ENCODE measurements at places on chromosomes 3 and 15.

GRCh38 chr3:177838766-177839350 lies 641.6 kb upstream of the TBL1XR1 start:
- DNase-seq: no peak

GRCh38 chr15:77578641-77579372 lies 53.9 kb downstream of the LINGO1 start:
- DNase-seq: no peak

DNA sequence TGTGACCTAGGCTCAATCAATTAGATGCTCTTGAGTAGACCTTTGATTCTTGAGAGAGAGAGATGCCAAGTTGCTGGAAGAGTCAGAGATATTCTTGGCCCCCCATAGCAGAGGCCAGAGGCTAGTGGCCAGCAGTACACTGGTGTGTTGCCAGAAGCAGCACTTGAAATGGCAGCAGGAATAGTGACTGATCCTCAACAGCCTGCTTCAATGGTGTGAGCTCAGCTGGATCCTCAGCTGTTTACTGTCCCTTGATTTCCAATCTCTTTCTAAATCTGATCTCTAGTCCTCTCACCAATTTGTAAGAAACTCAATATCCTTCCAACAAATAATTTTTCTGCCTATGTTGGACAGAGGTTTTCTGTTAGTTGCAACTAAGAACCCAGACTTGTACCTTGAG lies 170.3 kb upstream of the CCDC54 start:
- no peak for DNase-seq

GRCh38 chr15:55649058-55649423 lies 60.9 kb upstream of the PYGO1 start:
- no peak for DNase-seq

GRCh38 chr3:27639271-27639670 lies 82.9 kb downstream of the EOMES start:
- no peak for DNase-seq

DNA sequence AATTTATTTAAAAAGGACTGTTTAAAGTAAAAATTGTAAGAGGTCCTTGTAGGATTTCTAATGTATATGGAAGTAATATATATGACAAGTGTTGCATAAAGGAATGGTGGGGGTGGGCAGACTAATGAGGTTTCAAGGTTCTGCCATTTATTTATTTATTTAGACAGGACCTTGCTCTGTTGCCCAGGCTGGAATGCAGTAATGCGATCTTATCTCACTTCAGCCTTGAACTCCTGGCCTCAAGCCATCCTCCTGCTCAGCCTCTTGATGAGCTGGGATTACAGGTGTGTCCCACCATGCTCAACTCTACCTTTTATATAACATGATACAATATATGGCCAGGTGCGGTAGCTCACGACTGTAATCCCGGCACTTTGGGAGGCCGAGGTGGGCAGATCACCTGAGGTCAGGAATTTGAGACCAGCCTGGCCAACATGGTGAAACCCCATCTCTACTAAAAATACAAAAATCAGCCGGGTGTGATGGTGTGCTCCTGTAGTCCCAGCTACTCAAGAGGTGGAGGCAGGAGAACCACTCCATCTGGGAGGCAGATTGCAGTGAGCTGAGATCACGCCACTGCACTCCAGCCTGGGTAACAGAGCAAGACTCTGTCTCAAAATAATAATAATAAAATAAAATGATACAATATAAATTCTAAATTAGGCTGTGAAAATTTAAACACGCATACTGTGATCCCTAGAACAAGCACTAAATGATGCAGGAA lies 33.8 kb upstream of the IGF2BP2 start:
- no peak for DNase-seq

DNA sequence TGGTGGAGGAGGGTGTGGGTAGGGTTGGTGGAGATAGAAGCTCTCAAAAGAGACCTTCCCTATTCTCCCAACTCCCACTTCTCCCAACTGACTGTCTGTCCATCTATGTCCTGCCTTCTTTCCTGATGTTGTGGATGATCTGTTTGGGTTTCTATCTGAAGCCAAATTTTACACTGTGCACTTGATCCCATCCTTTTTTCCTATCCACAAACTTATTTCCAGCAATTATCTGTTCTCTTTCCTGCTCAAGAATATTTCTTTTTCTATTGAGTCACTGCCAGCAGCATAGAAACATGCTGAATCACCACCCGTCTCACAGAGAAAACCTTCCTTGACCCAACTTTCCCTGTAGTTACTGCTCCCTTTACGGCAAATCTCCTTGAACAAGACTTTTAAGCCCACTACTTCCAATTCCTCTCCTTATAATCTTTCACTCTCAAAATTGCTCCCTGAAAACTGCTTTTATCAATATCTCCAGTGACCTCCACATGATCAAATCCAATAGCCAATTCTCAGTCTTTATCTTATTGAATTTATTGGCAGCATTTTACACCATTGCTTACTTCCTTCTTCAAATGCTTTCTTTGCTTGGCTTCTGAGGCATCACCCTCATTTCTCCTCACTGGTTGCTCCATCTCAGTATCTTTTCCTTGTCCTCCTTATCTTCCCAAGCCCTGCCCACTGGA lies 141.2 kb upstream of the SLC7A14 start:
- no peak for DNase-seq

GRCh38 chr3:140848666-140849065 lies 93.0 kb upstream of the SLC25A36 start:
- no peak for DNase-seq

DNA sequence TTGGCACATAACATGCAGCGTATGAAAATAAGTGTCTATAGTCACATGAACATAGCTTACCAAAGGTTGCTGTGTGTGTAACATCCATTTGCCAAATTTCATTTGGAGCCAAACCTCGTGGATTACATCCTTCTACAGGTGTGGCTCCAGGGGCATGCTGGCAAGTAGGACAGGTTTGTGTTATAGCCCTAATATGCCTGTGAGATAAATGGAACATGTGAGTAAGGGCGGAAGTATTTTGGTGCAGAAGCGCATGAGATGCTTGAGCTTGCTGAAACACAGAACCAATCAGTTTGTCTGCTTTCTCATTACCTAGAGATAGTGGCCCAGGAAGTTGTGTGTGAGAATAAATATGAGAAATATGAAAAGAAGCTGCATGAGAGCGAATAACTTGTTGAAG lies 21.8 kb upstream of the XCR1 start:
- DNase-seq: no peak

- no peak for DNase-seq
Measured at GRCh38 chr3:160124224-160124623, 101.0 kb upstream of the C3orf80 start.

DNA sequence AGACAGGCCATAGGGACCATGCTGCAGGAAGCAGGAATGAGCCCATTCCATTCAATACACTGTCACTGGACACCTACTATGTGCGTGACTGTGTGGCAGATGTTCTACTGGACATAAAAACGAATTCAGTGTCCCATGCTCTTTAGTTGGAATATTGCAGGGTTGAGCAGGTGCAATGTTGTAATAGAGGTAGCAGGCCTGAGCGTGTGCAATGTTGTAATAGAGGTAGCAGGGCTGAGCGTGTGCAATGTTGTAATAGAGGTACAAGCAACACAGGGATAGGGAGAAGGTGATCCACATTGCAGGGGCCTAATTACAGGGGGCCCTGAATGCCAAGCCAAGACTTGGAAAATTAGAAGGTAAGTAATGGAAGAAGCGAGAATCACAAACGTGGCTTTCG lies 261.4 kb upstream of the HES1 start:
- no peak for DNase-seq

DNA sequence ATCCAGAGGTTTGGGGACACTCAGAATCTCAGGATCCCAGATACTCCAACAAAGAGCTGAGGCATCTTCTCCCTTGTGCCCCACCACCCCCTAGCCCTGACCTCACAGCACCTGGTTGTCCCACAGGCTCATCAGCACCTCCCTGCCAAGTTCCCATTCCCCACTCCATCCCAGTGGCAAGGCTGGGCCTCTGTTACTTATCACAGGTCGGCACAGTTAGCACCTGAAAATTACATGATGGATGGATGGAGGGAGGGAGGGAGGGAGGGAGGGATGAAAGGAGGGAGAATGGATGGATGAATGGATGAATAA lies 12.8 kb downstream of the MYL3 start:
- no peak for DNase-seq

DNA sequence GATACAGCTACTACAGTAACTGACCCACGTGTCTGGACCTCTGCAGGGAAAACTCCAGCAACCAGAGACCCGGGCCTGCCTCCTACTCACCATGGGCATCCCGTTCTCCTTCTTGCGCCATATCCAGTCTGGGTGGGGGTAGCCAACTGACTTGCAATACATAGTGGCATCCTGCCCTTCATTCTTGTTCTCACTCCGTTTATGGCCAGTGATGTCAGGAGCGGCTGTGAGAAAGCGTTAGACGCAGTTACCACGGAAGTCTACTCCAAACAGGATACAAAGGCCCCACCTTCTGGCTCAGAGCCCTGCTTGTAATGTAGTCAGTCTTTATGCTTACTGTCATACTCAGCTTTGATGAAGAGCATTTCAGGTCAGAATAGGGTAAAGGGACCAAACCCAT lies 59.6 kb downstream of the NPTN start:
- DNase-seq: no peak

GRCh38 chr15:74182131-74182530 lies 8.6 kb downstream of the ISLR start:
- no peak for DNase-seq

- no peak for DNase-seq
Measured at GRCh38 chr15:57824186-57824585, 117.7 kb downstream of the POLR2M start.

DNA sequence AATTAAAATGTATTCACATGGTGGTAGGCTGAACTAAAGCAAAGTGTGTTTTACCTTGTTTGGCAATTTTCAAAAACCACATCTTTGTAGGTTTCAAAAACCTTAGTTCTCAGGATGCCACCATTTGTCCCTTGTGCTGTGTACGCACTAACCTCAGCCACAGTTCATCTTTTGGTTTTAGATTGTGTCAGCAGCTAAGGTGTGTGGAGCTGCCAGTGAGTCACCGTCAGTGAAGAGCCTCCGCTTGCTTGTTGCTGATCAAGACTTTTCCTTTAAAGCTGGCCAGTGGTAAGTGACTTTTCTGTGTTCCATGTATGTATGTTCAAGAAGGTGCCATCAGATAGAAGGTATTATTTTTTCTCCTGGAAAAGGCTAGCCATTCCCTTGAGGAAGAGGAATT lies 21.1 kb downstream of the OXNAD1 start:
- no peak for DNase-seq

DNA sequence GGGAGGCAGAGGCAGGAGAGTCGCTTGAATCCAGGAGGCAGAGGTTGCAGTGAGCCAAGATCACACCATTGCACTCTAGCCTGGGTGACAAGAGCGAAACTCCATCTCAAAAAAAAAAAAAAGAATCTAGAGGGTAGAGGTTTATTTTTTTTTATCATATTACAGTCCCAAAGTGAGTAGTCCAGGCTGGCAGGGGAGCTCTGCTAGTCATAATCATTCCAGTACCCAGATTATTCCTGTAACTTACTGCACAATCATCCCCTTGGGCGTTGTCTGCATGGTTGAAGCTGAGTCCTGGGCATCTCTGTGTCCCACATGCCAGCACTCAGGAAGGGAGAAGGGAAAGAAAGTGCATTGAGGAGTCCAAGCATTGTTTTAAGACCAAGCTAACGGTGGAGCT lies 8.5 kb downstream of the CRELD1 start:
- no peak for DNase-seq

DNA sequence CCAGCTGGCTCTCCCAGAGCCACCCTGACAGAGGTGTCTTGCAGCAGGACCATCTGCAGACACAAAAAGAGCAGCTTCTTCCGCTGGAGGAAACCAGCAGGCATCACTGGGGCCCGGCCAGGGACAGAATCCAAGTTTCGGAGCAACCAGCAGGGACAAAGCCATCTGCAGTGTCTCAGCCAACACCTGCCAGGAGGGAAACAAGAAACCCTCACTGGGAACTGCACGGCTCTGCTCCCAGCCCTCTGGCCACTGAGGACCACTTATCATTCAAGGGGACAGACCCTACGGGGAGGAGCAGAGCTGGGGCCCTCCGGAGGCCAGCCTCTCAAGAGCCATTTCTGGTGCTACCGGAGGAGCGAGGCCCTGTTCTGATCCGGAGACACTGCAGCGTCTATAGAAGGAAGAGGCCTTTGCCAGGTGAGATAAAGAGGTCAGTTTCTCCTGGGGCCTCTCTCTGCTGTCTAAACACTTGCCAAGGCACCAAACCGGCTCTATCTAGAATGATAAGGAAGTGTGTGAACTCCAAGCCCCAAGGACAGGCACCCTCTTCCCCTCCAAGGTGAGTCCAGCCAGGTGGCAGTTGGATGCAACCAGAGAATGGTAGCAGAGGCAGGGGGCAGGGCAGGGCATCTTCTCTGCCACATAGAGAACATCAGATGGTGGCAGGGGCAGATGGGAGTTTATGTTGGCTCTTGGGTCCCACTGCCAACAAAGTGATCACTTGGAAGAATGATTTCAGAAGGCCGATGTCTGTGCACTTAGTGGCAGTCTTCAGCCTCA lies 89.0 kb downstream of the CHSY1 start:
- DNase-seq: no peak
